Activated T-cell treated with anti-CD3 and anti-CD28 coated beads for 1 hour (primary cell): ENCODE measurements at places on chromosomes 5 and 9.

- no peak for DNase-seq
Measured at GRCh38 chr5:6868575-6869215, 155.5 kb downstream of the TENT4A start.

- DNase-seq, result no peak
Measured at GRCh38 chr9:94031946-94032345, 52.3 kb upstream of the PTPDC1 start.

DNA sequence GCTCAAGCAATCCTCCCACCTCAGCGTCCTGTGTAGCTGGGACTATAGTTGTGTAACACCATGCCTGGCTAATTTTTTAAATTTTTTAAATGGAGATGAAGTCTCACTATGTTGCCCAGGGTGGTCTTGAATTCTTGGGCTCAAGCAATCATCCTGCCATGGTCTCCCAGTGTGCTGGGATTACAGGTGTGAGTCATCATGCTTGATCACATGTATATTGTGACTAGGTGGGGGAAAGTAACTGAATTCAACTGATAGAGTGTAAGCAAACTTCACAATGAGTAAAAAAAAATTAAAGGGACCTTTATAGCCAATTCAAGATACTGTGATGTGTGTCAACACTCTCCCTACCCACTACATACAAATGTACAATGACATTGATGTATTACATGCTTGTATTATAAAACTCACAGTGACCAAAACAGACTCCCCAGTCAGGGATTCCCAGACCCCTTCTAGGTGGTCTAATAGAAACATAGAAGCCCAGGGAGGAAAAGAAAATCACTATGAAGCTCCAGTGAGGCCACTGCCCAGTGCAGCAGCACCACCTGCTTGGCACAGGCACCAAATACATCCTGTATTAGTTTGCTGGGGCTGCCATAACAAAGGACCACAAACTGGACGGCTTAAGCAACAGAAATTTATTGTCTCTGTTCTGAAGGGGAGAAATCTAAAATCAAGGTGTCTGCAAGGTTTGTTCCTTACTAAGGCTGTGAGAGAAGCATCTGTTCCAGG lies 8.8 kb downstream of the PLGRKT start:
- DNase-seq, result no peak

- DNase-seq, result no peak
Measured at GRCh38 chr5:115842952-115843351, 1.2 kb downstream of the AP3S1 start.

GRCh38 chr5:159412284-159413046 lies 82.2 kb upstream of the IL12B start:
- DNase-seq, result peak; percentile 33

DNA sequence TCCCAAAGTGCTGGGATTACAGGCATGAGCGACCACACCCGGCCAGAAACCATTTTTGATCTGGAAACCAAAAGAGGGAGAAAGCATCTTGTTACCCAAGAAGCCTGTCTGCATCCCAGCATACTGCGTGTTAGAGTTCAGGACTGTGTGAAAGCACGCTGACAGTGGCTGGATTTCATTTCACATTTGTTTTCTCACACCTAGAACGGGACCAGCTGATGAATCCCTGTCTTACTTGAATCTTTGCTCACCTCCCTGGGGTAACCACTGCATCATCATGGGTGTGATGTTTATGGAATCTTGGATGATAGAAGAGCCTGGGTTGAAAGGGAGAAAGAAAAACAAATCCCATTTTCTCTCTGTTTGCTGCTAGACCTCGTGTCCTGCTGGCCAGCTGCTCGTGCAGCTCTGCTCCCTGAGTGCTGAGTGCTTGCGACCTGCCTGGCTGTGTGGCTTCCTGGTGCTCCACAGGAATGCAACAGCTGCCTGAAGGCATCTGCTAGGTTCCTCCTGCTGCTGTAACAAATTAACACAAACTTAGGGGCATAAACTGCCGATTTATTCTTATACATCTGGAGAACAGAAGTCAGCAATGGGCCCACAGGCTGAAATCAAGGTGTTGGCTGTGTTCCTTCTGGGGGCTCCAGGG lies 378.3 kb upstream of the DAP start:
- no peak for DNase-seq

DNA sequence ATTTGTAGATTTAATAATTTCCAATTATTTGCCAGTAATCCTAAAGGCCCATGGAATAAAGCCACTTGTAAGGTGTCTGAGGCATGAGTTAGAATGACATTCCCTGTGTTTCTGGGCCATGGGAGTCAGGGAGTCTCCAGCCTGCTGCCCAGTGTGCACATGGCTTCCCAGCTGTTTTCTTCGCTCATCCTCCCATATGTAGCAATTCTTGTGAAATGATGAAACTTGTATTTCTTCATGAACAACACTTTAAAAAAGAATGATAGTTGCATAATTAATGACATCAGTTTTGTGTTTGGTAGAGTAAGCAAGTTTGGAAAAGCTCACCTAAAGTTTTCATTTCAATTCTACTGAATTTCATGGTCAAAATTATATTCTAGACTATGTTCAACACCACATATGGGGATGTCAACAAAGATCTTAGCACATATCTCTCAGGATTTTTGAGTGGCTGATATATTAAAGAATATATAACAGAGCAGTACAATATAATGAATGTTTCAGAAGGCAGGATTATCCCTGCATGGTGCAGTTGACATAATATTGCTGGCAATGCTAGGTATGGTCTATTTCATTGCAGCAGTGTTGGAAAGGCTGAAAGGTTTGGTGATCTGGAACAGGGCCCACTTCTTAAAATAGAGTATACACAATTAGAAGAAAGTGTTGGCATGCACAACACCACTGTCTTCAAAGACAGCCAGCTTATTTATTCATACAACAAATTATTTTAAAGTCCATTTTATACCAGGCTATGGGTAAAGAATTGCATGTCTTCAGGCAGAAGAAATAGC lies 44.7 kb downstream of the GRIN3A start:
- no peak for DNase-seq

GRCh38 chr5:67799732-67800234 lies 415.8 kb upstream of the PIK3R1 start:
- no peak for DNase-seq

- DNase-seq, result no peak
Measured at GRCh38 chr5:77627869-77628674, 10.4 kb downstream of the OTP start.

GRCh38 chr5:50711280-50711679 lies 44.8 kb downstream of the PARP8 start:
- DNase-seq, result peak; percentile 15

DNA sequence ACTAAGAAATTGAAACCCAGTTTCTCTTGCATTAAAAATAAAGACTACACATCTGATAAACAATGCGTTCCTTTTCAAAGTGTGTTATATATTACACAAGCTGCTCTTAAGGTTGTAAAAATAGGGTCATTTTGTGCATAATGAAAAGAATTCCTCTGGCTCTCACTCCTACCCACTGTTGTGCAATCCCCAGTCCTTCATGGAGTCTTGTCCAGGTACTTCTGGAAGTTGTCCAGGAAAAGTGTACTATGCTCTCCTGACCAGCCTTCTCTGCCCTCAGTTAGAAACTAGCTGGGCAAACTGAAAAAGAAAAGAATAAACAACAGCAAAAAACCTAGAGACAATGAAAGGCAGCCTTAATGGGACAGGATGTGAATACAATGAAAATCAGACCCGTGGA lies 345.5 kb upstream of the PAPPA start:
- DNase-seq, result no peak

- no peak for DNase-seq
Measured at GRCh38 chr9:74391816-74392215, 105.3 kb upstream of the RORB start.

- peak; percentile 68 for DNase-seq
Measured at GRCh38 chr9:36148311-36149051, 11.9 kb downstream of the GLIPR2 start.

GRCh38 chr5:2656206-2656605 lies 95.3 kb downstream of the IRX2 start:
- no peak for DNase-seq

DNA sequence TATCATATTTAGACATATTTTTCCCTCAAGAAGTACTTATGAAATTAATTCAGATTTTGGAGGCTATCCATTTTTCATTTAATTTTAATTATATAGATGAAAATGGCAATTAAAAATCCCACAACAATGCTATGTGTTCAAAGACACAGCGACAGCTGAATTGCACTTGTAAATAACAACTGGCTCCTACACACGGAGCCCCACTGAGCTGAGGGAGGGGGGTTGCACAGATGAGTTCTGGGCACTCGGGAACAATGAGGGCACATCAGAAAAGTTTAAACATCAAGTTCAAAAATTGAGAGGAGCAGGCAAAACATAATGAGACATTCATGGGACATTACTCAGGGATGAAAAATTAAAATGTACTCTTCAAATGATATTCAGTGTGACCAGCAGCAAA lies 104.9 kb downstream of the MARCHF3 start:
- no peak for DNase-seq

DNA sequence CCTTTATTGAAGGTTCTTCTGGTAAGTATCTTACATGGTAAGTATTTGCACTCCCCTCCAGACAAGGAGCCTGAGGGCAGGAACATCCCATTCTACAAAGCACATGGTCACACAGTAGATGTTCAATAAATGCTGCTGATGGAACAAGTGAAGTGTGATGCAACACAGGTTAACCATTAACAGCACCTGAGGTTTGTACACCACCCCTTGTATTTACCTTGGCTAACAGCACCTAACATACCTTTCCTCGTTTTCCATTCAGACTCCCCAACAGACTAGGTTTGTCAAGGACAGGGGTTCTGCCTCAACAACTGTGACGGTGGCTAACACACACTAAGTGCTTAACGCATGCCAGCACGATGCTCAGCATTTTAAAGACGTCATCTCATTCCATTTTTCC lies 213.6 kb downstream of the MAPKAP1 start:
- DNase-seq, result no peak

DNA sequence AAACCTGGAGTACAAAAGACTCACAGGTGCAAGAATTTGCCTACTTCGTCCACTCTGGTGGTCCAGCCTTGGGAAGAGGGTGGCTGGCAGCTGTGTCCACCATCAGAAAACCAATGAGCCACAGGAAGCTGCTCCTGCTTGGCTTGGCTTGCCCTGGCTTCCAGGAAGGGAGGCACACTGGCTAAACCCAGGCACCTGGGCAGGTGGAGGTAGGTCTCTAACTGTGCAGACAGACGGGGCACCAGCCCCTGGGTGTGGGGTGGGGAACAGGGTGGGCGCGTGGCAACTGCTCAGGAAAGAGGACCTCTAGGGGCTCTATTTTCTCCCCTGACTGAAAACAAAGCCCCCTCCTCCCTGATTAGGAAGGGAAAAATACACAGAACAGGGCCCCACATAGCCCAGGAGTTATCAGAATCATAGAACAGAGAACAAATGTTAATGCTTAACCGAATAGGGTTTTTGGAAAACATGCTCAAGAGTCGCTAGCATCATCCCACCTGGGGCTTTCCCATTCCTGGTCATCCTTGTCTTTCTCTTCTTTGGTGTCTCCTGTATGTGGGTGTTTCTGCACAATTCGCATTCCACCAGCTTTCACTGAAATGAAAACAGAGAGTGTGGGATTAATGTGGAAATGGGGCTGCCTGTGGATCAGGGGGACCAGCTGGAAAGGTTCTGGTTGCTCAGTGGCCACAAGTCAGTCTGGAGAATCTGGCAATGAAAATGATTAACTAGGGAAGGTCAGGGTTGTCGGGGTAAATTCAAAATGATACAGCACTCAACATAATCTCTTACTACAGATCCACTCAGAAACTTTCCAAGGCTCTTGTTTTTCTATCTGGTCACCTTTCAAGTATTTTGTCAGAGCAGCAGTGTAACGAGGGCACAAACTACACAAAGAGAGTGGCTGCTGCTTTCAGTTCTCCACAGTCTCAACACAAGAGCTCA lies 13.1 kb downstream of the DAP start:
- no peak for DNase-seq

DNA sequence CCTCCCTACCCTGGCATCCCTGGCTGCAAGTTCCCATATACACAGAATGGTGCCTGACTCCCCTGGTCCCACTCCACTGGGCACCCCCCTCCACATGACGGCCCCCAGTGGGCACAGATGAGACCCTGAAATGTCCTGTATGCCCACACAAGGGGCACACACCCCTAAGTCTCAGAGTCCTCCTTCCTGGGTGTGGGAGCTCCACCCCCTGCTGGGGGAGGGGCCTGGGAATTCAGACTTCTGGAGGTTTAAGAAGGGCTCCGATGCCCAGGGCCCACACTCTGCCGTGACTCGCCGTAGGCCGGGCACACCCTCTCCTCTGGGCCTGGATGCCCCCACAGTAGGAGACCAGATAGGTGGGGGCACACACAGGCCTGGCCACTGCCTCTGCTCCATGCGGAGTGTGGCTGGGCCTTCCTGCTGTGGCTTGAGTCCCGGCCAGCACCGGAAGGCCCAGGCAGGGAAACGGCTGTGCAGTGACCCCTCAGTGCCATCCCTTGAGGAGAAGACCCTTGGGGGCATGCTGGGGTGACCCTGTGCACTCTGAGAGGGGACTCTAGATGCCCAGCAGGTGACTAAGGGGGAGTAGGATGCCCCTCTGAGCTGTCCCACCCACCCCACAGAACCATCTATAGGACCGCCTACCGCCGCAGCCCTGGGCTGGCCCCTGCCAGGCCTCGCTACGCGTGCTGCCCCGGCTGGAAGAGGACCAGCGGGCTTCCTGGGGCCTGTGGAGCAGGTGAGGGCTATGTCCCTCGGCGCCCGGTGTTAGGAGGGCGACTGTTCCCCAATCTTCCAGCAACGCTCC lies 6.5 kb downstream of the EGFL7 start:
- DNase-seq, result no peak

GRCh38 chr5:87347841-87348240 lies 64.9 kb downstream of the CCNH start:
- DNase-seq, result no peak

DNA sequence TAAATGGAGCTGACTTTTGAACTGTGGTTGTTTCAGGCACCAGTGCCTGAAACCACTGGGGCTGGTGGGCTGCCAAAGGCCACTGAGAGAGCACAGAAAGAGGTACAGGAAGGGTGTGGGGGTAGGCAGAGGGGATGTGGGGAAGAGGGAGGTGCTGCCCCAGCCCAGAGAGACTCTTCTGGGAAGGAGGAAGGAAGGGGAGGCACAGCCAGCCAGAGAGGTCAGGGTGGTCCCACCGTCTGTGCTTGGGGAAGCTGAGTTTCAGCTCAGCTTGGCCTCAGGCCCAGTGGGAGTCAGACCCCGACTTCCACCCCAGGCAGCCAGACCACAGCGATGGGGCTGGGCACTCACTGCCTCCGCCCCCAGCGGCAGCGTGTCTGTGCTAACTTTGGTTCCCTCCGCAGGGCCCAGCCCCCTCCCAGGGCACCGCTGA lies 8.6 kb upstream of the PHYKPL start:
- DNase-seq, result no peak

DNA sequence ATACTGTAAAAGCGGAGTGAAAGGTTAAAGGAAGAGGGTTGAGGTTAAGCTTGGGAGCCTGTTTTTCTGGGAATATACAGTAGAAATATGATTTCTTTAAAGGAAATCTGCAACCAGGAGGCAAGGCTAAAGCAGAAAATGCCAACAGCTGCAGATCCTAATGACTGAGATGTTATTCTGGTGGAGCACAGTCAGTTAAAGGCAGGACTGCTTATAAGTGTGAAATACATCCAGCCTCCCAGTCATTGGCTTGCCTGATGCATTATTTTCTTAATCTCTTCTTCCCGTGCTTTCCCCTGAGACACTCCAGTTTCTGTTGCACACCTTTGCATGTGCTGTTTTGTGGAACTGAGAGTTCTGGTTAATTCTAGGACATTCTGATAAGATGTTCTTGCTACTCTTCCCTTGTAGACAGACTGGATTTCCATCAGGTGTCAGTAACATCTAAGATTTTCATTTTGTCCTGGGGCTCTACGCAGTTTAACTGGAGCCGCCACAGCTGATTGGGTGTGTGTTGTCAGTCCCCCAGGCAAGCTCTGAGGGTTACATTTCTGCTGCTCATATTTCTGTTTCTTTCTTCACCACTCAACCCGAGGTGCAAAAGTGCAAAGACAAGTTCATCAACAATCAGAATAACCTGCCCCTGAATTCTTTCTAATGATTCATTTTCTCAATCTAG lies 44.4 kb downstream of the CAST start:
- no peak for DNase-seq
